Eye (tissue), 1 donor: ENCODE measurements at places on chromosomes 7 and 10.

DNA sequence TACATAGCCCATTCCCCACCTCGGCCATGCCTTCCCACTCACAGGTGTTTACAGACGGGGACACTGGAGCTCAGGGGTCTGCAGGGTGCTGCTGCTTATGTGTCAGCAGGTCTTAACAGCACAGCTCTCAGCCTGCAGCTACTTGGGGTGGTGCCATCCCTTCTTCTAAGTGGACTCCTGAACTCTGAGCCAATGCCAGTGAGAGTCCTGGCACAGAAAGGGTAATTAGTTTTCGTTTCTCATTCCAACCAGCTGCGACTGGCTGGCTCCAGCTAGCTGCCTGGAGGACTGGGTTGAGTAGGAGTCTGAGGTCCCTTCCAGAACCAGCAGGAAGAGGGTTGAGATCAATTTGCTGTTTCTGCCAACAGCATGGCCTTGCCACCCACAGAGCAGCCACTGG lies 88.3 kb upstream of the AGK start:
- no peak for DNase-seq

DNA sequence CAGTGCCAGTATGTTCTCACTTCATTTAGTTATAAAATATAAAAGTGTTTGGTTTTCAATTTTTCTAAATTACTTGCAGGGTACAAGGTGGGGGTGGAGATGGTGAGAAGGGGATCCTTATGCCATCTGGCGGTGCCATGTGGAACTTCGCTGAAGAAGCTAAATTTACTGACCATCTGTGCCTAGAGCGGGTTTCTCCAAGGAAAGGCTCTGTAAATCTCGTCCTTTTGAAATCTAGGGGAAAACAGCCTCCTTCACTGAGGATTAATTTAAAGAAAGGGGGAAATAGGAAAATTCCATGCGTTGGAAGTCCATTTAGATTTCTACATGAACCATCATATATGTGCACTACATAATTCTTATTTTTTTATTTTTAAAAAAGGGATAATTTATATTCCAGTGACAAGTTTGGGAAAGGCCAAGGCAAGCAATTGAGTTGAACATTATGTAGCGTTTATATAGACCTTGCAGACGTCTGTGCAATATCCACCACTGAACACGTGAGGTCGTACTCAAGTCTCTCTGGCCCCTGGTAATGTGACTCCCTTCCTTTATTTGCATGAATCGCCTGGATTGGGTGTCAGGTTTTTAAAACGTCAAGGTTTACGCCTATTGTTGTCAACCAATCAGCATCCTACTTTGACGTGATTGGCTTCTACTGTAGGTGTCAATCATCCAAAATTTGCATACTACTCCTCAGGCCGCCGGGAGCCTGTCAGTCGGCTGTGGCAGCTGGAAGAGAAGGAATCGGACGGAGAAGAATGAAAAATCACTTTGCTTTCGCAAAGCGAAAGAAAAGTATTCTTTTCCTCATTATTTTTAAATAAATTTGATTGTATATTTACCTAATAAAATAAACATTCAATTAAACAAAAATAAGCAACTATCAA lies 297.1 kb upstream of the NFE2L3 start:
- peak; percentile 99 for DNase-seq

DNA sequence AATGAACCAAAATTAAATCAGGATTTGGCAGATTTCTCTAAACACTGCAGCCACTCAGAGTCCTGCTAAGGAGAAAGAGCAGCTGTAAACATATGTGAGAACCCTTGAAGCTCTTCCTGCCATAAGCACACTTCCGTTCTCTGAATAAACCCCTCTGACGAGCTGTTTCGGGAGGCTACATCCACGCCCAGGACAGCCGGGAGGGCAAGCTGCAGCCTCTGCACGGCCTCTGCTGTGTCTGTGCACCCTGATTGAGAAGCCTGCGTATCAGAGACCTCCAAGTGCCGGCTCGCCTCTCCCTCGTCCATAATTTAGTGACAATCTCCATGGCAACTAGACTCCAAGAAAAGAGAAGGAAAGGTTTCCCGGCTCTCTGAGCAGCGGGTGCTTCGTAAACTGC lies 114.4 kb downstream of the PTPRN2 start:
- peak; percentile 86 for DNase-seq

- no peak for DNase-seq
Observed at GRCh38 chr7:149224352-149224751, 15.1 kb upstream of the ZNF212 start.

DNA sequence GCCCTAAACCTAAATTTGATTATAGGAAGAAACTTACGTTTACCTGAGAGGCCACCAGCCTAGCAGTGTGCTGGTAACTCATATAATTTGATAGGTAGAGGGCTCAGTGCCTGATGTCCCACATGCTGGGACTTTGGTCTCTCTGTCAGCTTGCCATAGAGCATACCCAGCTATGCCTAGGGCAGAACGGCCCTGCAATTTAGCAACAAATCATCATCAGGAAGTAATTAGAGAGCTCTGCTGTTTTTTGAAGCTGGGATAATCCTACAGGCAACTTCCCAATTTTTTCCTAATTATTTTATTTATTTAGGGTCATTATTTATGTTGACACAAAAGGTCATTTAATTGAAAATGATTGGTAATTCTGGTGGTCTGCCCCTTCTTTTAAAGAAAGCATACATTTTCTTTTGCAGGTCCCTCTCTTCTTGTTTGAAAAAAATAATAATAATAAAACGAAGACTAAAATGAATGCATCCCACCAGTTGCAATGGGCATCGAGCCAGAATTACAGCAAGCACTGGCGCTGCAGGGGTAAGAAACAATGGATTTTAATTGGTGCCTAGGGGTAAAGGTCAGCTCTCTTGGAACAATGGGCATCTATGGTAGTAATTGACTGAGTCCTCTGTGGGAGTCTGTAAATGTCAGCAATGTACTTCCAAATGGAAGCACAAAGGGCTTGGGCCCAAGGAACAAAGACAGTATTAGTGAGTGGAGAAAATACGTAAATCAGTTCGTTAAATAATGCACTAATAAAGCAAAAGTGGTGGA lies 348.0 kb downstream of the SORCS1 start:
- peak; percentile 94 for DNase-seq

DNA sequence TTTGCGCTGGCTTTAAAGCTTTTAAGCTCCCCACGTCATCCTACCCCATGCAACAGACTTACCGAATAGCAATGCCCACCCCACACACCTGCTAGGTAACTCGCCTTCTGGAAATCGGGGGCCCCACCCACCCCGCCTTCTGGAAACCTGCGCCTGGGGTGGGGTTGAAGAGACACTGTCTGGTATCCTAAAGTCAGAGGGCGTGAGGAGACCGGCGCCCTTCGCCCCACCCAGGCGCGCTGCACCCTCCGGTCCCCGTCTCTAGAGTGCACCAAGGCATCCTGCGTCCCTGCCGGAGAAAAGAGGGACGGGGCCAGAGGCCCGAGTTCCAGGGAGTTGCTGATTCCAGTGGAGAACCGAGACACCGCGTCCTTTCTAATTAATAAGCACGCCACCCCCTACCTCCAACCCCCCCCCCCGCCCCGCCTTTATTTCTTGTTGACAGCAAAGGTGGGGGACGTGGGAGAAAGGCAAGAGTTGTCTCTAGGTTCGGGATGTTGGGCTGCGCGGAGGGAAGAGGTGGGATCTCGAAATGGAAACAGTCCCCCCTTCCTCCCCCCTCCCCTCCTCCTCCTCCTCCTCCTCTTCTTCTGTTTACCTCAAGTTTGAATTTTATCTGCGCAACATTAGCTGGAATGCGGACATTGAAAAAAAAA lies 220.9 kb upstream of the MKLN1 start:
- no peak for DNase-seq

- DNase-seq: no peak
Observed at GRCh38 chr10:58637352-58637751, 124.7 kb downstream of the BICC1 start.

DNA sequence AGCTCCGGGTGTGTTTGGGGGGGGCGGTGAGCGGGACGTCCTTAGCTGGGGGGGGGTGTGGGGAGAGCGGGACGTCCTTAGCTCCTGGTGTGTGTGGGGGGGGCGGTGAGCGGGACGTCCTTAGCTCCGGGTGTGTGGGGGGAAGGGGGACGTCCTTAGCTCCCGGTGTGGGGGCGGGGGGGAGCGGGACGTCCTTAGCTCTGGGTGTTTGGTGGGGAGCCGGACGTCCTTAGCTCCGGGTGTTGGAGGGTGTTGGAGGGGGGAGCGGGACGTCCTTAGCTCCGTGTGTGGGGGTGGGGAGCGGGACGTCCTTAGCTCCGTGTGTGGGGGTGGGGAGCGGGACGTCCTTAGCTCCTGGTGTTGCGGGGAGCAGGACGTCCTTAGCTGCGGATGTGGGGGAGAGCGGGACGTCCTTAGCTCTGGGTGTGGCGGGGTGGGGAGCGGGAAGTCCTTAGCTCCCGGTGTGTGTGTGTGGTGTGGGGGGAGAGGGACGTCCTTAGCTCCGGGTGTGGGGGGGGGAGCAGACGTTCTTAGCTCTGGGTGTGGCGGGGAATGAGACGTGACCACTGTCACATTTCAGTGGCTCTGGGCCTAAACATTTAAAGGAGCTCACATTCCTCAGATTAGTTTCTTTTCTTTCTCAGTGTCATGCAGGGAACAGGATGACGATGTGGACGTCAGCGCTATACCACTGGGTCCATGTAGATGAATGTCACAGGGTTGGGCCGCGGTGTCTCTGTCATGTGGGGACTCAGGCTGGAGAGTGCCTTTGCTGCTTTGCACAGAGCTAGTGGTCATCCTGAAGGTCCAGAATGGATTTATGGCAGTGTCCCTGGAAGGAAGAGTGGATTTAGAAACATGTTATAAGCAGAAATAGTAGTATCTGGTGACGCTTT lies 7.5 kb downstream of the DYNC2I1 start:
- DNase-seq: peak; percentile 67

DNA sequence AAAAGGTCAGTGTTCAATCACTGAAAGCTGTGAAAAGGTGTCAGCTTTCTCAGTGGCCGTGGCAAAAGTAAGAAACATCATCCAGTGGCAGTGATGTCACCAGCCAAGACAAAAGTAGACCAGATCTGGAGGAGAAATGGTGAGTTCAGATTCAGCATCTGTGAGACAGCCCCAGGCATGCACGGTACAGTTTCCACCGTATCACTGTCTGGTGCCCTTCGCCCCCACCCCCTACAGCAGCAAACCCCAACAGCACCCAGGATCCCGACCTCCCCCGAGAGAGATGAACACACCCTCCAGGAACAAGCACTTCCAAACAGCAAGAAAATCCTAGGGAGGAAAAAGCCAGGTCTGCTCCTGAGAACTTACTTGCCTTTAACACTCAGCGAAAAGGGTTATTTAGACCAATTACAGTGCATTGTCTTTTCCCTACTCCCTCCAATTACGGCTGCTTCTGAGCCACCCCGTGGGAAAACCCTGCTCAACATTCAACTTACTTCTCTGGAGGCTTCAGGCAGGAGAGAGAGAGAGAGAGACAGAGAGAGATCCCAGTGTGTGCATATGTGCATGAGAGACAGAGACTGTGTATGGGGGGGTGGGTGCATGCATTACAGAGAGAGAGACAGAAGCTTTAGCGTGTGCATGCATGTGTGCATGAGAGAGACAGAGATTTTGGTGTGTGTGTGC lies 189.6 kb downstream of the GRID1 start:
- peak; percentile 24 for DNase-seq

DNA sequence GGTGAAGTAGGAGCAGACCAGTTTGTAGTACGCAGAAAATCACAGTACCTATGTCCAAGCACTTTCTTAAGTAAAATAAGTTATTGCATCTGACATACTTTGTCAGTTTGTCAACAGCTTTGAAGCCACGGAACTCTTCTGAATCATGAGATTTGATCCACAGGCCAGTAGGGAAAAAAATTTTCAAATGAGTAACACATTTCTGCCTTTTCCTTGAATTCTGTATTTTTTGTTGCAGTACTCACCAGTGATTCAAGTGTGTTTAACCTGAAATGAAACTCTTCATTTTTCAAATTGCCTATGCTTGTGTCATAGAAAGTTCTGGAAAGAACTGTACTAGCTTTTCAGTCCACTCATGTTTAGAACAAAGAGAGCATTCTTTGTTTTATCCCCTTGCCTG lies 337.7 kb downstream of the GATA3 start:
- no peak for DNase-seq

- DNase-seq: no peak
Observed at GRCh38 chr7:115128154-115128553, 206.3 kb downstream of the MDFIC start.

GRCh38 chr10:120328647-120329046 lies 128.4 kb upstream of the PLPP4 start:
- no peak for DNase-seq

DNA sequence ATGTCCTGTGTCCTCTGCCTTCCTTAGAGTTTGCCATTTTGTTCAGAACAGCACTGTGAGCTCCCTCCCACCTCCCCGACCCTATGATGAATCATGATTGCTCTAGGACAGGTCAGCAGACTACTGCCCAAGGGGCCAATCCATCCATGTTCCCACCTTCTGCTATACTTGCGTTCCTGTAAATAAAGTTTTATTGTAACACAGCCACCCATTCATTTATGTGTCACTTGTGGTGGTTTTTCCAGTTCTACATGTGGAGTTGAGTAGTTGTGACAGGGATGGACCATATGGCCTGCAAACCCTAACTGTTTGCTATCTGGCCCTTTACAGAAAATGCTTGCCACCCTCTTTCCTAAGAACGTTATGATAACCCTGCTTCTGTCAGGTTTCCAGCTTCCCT lies 387.8 kb downstream of the SDK1 start:
- DNase-seq: no peak

DNA sequence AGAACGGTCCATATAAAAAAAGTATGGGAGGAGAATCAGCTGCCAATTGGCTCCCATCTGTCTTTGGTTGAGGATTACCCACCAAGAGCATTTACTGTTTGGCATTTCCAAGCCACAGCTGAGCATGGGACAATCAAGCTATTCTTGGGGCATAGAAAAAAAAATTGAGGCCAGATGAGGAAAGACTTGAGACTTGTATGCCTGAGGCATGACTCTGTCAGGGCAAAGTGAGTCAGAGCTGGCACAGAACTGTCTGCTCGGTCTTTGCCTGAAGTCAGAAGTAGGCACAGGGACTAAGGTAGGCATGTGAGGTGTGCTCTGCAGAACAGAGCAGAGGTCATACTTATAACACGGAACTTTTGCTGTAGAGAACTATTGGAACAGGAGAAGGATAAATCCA lies 126.5 kb upstream of the CHRM2 start:
- DNase-seq: no peak

DNA sequence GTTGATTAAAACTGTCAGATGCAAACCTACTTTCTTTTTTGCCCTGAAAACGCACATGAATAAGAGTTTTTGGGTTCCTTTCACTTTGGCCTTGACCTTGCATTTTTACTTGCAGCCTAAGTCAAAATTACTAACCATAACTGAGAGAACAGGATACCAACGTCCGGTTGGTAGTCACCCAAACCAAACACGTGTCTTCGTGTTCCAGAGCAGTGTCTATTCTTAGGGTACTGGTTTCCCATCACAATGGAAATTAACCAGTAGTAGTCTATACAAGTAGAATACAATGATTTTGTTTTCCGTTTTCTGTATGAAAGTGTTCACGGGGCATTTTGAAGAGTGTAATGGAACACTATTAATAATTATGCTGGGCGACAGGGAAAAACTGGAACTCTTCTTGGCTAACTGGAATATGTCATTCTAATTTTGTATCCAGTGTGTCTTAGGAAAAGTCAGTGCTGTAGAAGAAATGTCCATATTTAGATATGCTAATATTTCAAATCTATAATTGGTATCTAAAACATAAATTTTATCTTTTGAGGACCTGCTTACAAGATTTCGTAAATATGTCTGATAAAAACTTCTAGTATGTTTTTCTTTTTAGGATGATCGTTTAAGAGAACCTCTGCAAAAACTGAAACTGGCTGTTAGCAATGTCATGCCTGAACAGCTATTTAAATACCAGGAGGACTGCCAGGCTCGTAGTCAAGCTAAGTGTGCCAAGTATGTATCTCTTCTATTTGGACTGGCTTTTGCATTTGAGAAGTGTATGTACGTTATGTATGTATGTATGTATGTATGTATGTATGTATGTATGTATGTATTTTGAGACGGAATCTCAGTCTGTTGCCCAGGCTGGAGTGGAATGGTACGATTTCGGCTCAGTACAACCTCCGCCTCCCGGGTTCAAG lies 40.9 kb downstream of the UBN2 start:
- DNase-seq: no peak
